Renal cortex interstitium (tissue), 15 donors: ENCODE measurements at places on chromosomes 13 and 19. TPM values are rescaled to one million over a fixed set of nuclear protein-coding genes. Genes with fewer than 3 reads are reported as not detected.

- DNase-seq = no peak
Measured at GRCh38 chr13:75365724-75366173, 116.2 kb downstream of the TBC1D4 start.

The PCDH9 gene
- polyA plus RNA-seq = 15.9 TPM

DNA sequence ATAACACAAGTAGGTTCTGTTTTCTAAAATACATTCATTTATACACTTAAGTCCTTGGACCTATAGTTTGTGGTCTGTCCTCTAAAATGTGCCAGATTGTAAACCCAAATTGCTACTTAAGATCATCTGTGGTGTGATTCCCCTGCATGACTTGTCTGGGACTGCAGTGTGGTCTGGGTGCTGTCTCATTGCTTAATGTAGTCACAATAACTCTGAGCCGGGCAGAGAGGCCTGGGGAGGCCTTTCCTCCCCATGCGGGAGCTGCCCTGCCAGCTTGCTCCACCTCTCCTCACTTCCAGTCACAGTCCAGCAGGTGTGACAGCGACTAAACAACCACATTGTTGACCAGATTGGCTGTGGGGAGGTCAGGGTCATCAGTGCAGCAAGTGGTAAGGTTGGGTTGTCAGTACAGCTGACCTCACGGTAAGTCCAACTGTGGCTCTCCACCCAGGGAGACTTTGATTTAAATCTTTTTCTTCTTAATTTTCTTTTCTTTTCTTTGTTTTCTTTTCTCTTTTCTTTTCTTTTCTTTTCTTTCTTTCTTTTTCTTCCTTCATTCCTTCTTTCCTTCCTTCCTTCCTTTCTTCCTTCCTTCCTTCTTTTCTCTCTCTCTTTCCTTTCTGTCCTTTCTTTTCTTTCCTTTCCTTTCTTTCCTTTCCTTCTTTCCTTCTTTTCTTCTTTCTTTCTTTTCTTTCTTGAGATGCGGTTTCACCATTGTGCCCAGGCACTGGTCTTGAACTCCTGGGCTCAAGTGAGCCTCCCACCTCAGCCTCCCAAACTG is 4.4 kb upstream of the TUBA3C start:
- no peak for DNase-seq

The CEACAM4 gene
- polyA plus RNA-seq = not detected

The LGALS4 gene
- 2.0 TPM for polyA plus RNA-seq
